ENCODE measurements at places on chromosomes 7 and 10.

GRCh38 chr7:43244232-43244631, 131.8 kb downstream of the HECW1 start:
- no peak for DNase-seq

DNA sequence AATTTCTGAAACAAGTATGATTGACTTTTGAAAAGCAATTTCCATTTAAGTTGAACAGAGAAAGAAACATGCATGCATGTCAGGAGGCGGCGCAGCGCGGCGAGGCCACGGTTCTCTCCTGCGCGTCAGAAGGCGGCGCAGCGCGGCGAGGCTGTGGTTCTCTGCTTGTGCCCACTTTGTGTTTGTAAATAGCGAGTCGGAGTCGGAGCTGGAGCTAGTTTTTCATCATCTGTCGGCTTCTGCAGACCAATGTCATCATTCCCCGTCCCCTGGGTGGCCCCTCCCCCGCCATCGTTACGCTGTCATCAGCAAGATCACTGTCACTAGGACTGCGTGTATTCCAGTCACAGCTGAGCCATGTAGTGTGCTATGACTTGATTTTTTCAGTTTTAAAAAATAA, 49.2 kb downstream of the INPP5A start:
- DNase-seq = no peak

DNA sequence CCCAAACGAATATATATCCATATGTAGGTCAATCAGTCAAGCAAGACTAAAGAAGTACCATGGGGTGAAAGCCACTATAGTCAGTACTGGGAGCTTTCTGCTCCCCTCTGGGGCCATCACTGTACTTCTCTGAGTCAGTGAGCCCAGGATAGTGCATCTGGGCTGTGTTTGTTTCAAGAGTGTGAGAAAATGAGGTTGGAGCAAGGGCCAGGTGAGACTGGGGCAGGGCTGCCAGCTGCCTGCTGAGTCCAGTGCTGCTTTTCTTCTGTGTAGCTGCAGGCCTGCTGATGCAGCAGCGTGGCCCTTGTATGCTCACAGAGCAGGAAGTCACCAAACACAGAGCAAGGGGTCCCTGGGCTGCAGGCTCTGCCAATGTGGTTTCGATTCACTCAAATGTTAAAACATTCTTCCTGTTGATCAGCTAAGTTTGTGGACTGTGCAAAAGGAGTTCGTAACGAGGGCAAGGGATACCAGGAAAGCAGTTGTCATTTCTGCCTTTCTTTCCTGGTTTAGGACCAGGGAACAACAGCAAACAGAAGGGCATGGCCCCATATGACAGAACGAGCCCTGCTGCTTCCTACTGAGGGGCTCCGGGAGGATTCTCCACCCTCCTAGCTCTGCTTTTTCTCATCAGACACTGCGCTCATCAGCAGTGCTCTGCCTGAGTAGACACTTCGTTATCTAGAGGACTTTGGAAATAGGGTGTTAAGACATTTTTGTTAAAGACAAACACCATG, 65.4 kb upstream of the TNS3 start:
- DNase-seq = no peak

- DNase-seq = no peak
These were observed 156.5 kb upstream of the NPS start for GRCh38 chr10:127392351-127393235.

DNA sequence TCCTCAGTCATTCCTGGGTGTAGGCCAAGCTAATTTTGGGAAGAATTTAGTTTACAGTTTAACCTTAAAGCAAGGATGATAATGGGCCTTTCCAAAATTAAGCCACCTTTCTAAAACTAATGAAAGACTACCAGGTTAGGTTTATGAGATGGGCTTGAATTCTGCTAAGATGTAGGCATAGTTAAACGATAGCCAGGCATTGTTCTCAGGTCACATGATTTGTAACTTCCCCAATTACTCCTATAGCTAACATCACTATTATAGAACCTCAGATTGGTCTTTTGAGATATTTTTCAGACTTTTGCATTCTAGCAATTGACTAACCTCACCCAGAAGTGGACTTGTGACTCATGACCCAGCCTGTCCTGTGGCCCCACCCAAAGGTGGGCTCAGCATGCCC, 7.0 kb upstream of the NUB1 start:
- DNase-seq = no peak

- no peak for DNase-seq
These were observed 59.6 kb upstream of the ZRANB1 start for GRCh38 chr10:124882313-124882712.

- DNase-seq = no peak
These were observed 51.5 kb upstream of the DPYSL4 start for GRCh38 chr10:132135053-132135872.

DNA sequence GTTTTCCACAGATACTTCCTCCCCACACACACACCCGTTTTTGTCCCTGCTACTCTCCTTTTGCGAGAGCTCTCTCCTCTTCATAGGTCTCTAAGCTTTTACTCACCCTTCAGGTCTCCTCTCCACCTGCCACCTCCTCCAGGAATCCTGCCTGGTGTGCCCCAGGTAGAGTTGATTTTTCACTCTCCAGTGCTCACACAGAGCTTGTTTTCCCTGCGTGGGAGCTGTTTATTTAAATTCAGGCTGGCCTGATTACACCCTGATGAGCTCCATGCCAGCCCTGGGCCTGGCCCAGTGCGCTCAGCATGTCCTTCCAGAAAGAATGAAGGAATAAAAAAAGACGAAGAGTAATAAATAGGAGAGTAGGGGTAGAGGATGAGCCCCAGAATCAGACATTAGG, 7.5 kb upstream of the CLDN4 start:
- no peak for DNase-seq

DNA sequence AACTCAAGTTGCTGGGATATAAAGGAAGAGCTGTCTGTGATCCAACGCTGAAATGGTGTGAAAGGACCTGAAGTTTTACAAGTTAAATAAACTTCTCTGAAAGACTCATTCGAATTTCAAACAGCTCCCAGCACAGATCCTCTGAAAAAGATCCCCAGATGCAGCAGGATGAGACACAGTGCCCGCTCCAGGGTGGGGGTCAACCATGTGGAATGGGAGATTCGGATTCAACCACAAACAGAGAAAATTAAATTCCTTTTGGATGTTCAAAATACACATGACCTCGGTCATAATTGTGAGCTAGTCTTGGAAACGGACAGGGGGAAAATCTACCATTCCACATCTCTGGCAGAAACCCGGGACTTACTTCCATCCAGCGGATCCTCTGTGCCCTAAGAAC, 119.6 kb downstream of the PRKAG2 start:
- DNase-seq = no peak

- no peak for DNase-seq
These were observed 20.0 kb downstream of the FOXI2 start for GRCh38 chr10:127757033-127757432.

- DNase-seq = no peak
These were observed 59.3 kb downstream of the ANKMY2 start for GRCh38 chr7:16586081-16586874.

GRCh38 chr10:97048649-97049427, 136.9 kb downstream of the SLIT1 start:
- DNase-seq = no peak

- DNase-seq = no peak
These were observed 167.7 kb upstream of the PPP1R3A start for GRCh38 chr7:114086537-114086913.

GRCh38 chr10:83373671-83374070, 765.6 kb upstream of the GHITM start:
- no peak for DNase-seq

DNA sequence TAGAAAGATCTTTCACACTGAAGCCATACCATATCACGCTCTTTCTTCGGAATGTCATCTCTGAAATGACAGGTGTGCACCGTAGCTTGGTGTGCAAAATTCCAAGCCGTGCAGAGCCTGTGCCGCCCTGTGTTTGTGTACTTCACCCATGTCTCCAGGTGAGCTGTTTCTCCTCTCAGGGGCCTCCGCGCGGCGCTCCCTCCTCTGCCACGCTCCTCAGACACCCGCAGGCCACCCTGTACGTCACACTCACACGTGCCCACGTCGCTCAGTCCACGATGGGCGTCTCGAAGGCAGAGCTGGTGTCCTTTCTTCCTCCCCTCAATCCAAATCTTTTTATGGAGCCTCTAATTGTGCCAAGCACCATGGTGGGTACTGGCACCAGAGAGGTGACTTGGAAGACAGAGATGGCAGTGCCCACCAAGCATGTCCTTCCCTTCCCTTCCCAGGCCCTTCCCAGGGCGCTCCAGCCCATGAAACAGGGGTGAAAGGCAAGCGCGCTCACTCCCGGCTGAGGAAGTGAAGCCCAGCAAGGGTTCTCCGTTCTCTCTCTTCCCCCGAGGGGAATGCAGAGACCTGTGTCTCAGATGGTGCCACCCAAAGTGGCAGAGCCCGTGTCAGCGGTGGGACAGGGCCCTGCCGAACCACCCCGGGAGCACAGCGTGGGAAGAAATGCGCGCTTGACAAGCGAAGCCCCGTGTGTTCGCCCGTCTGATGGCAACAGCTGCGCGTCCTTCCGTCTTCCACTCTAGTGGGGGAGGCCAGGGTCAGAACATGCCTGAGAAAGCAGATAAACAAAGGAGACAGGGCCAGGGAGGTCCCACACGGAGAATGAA, 292.5 kb upstream of the SHH start:
- DNase-seq = no peak

- DNase-seq = no peak
These were observed 115.2 kb downstream of the SORBS1 start for GRCh38 chr10:95445837-95446486.

GRCh38 chr7:103919272-103919868, 70.1 kb downstream of the RELN start:
- DNase-seq = no peak

DNA sequence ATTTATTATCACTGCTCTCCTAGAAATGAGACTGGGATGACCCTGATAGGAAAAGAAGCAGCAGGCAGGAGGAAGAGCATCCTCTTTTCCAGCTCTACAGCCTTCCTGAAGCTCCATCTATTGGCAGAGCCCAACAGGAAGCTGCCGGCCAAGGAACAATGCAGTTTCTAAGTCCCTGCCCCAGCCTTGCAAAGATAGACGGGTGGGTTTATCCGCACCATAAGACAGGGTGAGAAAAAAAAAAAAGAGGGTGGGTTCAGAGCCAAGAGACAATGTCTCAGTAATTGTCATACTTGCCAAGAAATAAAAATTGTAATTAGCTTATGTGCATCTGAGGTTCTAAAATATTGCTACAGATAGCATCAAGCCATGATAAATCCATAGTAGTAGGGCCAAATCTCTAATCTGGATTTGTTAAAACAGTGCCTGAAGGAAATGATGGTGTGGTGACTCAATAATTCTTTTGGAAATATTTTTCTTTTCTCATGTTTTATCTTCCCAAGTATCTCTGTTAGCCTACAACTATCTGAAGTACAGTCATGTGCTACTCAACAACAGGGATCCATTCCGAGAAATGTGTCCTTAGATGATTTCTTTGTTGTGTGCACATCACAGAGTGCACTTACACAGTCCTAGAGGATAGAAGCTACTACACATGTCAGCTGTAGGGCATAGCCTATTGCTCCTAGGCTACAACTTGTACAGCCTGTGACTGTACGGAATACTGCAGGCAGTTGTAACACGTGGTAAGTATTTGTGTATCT, 242.9 kb upstream of the CXCL12 start:
- no peak for DNase-seq

Data from stimulated activated CD8-positive, alpha-beta memory T cell treated with anti-CD3 and anti-CD28 coated beads, Interleukin-15, amount 100 ng/mL, for 4 hours (primary cell).